Fibroblast of villous mesenchyme (primary cell): ENCODE measurements at places on chromosomes 11 and 22. TPM values are rescaled to one million over a fixed set of nuclear protein-coding genes. Genes with fewer than 3 reads are reported as not detected.

The MRGPRE gene
- total RNA-seq, result not detected in 2 replicates

GRCh38 chr11:2151500-2152257 is 9.3 kb downstream of the INS start:
- peak; percentile 78 for DNase-seq

The SEPTIN3 gene
- under 0.01 TPM in 2 replicates for total RNA-seq

DNA sequence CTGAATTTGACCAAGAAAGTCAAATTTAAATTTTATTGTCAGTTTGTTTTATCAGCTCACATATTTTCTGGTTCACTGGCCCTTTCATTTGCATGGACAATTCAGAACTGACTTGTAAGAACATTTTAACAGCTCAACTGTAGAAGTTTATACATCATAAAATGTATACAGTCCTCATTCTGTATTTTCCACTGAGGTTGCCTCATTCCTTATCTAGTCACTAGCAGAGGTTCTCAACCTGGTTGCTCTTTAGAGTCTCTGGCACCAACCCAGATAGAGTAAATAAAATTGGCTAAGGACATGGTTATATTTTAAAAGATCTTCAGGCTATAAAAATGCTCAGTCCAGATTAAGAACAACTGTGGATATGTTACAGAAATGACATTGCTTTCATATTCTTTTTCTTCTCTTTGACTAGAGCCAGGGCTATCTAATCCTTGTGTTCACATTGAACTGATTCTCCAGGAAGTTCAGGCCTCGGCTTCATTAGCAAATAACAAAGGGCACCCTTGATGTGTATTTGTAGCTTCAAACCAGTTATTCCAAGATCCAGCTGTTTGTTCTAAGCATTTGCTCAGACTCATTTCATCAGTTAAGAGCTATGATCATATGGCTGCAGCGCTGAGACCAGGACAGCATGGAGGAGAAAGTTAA is 782.5 kb downstream of the ETS1 start:
- DNase-seq, result no peak

The CBLIF gene
- not detected in 2 replicates for total RNA-seq

DNA sequence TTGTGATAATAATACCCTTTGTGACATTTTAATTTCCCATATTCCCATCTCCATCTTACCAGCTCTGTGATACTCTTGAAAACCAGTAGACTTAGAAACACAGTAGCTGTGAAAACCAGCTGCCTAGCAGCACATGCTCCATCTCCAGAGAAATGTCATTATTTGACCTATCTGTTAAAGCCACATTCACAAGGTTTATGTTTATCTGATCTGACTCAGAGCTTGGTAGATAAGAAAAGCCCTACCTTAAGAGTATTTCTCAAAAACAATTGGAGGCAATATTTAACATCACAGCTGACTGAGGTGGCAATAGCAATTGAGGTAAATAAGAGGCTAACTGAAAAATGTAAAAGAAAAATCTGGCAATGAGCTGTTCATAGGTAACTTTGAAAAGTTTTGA is 8.1 kb upstream of the ANO3 start:
- no peak for DNase-seq

DNA sequence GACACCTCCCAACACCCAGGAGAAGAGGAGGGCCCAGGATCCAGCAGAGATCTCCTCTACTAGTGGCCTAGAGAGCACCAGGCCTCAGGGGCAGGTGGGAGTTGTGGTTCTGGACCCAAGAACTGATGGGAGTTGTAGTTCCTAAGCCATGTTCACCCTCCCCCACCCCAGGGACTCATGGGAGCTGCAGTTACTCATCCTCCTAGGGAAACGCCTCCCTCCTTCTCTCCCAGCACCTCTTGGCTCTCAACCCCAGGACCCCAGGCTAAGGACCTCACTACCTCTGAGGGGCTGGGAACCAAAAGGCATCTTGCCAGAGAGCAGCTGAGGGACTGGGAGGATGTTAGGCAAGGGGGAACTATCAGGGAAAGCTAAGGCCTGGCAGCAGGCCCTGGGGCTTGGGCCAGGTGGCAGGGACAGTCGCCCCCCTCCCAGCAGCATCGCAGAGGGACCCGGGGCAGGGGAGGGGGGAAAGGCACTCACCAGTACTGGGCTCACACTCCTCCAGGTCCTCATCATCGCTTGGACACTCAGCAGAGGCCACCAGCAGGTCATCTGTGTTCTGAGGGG is 28.9 kb downstream of the SLC22A12 start:
- peak; percentile 42 for DNase-seq

DNA sequence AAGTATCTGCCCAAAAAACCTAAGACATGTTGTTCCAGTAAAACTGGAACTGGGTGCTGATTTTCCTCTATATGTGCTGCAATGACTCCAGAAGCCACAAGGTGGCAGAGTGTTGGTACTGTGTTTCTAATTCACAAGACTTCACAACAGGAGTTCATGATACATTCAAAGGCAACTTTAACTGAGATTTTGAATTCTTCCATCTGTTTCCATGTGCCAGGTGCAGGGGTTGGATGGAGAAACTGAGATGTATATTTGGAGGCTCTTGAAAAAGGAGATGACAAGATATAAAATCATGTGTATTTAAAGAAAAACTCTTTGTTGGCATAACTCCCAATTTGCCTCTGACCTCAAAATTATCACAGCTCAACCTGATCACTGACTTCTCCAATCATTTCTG is 1098.6 kb upstream of the CCDC90B start:
- peak; percentile 32 for DNase-seq

DNA sequence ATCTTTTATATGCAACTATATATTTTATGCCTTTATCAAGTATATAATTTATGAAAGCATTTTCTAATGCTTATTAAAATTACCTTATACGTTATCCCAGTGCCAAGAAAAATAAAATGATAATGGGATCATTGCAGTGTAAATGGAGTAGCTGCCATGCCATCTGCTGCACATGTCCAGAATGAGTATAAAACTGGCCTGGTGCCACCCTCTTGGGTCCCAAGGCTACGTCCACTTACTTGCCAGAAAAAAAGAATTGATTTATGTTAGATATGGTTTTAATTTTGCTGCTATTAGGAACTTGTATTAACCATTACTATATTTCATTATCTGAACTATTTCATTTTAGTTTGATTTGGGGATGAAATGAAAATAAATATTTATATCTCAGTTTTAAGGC is 1127.1 kb upstream of the CNTN5 start:
- DNase-seq, result no peak

The IGLL5 gene
- total RNA-seq, result not detected in 2 replicates

The INS gene
- total RNA-seq, result not detected in 2 replicates

The DUSP8 gene
- total RNA-seq, result 0.64 and 0.86 TPM in 2 replicates

GRCh38 chr22:33557836-33558235 is 362.4 kb downstream of the LARGE1 start:
- no peak for DNase-seq

- peak; percentile 57 for DNase-seq
These were observed 157.7 kb downstream of the C11orf91 start for GRCh38 chr11:33542921-33543320.

The YPEL4 gene
- total RNA-seq, result 0.43 and 0.64 TPM in 2 replicates

- no peak for DNase-seq
These were observed 19.6 kb downstream of the AMOTL1 start for GRCh38 chr11:94787801-94788200.

GRCh38 chr11:34205326-34206035 is 100.1 kb downstream of the NAT10 start:
- no peak for DNase-seq

GRCh38 chr11:20327377-20327935 is 36.1 kb upstream of the HTATIP2 start:
- no peak for DNase-seq

The SLC37A2 gene
- 0.97 and 1.7 TPM in 2 replicates for total RNA-seq

The OR51B2 gene
- not detected in 2 replicates for total RNA-seq

The VPREB1 gene
- total RNA-seq, result not detected in 2 replicates

The FOLH1 gene
- total RNA-seq, result not detected in 2 replicates

GRCh38 chr11:116224889-116225200 is 547.9 kb downstream of the BUD13 start:
- DNase-seq, result no peak

GRCh38 chr11:71505781-71506180 is 21.3 kb upstream of the KRTAP5-7 start:
- DNase-seq, result no peak

GRCh38 chr22:31956360-31956759 is 12.0 kb downstream of the YWHAH start:
- no peak for DNase-seq

- DNase-seq, result no peak
These were observed 929.0 kb downstream of the BRD1 start for GRCh38 chr22:48898524-48899250.

The DDI1 gene
- total RNA-seq, result under 0.01 TPM in 1 of 2 replicates, not detected in the other

DNA sequence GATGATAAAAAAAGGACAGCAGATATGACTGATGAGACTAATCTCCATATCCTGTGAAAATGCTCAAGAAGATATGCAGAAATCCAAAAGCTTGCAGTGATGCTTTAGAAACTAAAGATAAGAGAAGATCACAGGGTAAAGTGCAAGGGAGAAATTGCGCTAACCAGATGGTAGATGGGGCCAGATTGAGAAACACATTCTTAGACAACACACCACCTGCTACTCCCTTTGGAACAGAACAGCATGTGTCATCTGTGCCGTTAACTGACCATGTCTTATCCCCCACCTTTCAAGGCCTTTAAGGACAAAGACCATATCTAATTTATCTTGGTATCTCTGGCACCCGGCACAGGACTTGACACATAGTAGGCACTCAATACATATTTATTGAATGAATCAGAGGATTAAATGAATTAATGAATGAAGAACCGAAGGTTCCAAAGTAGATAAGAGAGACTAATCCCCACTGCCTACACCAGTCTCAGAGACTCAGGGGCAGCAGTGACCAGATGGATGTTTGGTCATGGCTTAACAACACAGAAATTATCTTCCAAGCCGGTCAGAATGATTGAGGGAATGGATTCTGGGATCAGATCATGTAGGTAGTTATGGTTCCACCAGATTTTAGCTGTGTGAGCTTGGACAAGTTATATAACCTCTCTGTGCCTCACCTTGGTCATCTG is 12.3 kb upstream of the P2RY2 start:
- peak; percentile 74 for DNase-seq

DNA sequence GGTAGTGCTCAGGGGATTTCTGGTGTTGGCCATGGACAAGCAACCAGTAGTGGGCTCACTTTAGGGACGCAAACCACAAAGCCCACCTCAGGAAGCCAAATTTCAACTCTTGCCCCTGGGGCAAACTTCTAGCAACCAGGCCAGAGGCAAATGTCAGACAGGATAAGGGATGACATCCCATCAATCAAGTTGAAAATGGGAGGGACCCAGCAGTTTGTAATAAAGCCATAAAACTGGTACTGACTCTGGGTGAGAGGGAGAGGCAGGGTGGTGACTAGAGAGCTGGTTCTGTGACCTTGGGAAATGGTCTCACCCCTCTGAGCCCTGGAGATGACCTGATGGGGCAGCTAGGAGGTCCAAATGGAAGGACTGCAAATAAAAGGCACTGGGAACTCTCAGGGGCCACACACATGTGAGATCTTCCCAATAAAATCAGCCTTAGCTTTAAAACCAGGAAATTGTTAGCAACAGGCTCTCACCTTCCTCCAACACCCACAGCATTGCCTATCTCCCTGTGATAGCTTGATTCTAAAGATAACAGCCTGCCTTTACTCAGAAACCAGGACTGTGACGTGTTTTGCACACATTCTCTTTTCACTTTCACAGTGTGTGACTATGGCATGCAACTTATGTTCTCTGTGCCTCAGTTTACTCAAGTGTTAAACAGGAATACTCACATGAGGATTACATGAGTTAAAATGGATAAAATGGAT is 6.4 kb upstream of the TBC1D10A start:
- no peak for DNase-seq
